Activated CD4-positive, alpha-beta T cell treated with anti-CD3 and anti-CD28 coated beads for 36 hours (primary cell): ENCODE measurements at places on chromosomes 3 and 15. TPM values are rescaled to one million over a fixed set of nuclear protein-coding genes. Genes with fewer than 3 reads are reported as not detected.

WDR76 gene
- 95.2 TPM for total RNA-seq

PTH1R gene
- total RNA-seq, result not detected

ANKRD34C gene
- total RNA-seq, result not detected

WWTR1 gene
- 0.46 TPM for total RNA-seq

COLQ gene
- total RNA-seq, result 1.3 TPM

GOLGA8R gene
- total RNA-seq, result 1.3 TPM

DNA sequence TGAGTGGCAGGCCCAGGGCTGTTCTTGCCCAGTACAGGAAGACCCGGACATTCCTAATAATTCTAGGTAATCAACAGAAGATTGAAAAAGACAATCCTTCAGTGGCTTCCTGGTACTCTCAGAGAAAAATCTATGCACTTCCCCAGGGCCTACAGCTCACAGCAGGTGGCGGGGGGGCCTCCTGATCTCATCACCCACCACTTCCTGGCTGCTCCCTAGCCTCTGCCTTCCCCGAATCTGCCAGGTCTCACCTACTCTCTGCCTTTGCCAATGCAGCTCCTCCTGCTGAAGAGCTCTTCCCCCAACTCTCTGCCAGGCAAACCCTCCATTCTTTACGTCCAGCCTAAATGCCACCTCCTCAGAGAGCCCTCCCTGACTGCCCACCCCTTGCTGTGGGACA lies 37.5 kb downstream of the EHD4 start:
- peak; percentile 84 for DNase-seq

DNA sequence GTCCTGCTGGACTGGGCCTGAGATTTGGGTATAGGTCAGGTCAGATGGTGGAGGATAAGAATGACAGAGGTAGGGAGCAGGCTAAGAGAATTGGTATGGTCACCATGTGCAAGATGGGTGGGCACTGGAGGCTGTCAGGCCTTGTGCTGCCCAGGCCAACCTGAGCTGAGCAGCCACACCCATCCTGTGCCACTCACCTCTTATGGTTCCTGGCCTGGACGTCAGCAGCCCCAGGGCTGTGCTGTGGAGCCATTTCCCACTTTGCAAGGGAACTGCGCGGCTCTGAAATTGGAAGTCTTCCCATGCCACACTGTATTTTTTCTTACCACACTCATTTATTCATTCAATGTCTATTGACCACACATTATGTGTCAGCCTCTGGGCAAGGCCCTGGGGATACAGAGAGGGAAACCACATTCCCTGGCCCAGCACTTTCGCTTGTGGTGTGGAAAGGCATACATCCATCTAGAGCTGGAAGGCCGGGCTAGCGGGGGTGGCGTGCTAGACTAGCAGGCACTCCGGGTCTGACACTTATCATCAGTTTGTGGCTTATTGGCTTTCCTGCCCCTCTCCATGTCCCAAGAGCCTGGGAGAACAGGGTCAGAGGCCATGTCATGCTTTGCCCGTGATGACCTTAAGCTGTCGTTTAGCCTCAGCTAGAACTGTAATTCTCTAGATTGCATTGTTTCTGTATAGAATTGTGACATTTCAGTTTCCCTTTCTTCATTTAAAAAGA lies 51.1 kb upstream of the POLG start:
- no peak for DNase-seq

- peak; percentile 2 for DNase-seq
Observed at GRCh38 chr15:68375191-68375631, 56.8 kb downstream of the ITGA11 start.
